ENCODE measurements at places on chromosomes 5 and 9.
A peak's percentile ranks its signal among the peaks of the same experiment; 100 is the strongest.

DNA sequence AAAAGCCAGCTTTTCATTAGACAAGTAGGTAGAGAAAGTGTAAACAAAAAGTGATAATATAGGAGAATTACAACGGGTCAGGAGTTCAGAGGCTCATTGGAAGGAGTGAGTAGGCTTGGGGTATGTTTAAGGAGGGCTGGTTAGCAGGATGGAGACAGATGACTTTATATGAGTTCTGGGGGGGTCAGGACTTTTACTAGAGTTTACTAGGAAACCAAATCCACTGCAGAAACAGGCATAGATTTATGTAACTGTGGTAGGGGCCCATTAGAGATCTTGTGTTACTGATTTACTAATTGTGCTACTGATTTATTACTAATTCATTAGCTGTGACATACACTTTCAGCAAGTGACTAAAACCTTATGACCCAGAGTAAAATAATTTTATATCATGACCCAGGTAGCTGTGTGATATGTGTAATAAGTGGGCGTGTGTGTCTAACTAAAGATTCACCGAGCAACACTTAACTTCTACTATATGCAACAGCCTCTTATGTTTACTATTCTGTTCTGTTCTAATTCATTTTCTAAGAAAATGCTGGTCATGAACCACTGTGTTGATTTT, 73.5 kb downstream of the IQGAP2 start:
- no peak for DNase-seq

- DNase-seq = no peak
Measured at GRCh38 chr5:2169430-2169808, 286.7 kb upstream of the IRX4 start.

- DNase-seq = peak; percentile 53
Measured at GRCh38 chr5:112917453-112917995, 4.5 kb downstream of the REEP5 start.

DNA sequence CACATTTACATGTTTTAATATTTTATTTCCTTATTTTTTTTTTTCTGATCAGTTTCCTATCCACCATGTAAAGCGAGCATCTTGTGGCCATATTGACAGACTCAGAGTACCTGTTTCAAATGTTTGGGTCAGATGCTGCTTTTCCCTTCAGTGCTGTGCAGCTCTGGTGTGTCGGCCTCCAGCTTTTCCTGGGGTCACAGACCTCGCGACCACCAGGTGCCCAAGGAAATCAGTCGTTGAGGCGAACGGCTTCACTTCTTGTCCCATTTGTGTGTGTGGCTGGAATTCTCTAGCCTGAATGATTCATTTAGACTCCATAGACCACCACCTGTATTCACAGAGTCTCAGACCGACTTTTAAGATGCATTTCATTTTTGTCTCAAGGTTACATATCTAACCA, 166.9 kb upstream of the SPRY4 start:
- DNase-seq = no peak

GRCh38 chr9:4842213-4842612, 49.5 kb downstream of the RCL1 start:
- no peak for DNase-seq

- DNase-seq = no peak
Measured at GRCh38 chr5:59592101-59592500, 301.4 kb downstream of the PDE4D start.

DNA sequence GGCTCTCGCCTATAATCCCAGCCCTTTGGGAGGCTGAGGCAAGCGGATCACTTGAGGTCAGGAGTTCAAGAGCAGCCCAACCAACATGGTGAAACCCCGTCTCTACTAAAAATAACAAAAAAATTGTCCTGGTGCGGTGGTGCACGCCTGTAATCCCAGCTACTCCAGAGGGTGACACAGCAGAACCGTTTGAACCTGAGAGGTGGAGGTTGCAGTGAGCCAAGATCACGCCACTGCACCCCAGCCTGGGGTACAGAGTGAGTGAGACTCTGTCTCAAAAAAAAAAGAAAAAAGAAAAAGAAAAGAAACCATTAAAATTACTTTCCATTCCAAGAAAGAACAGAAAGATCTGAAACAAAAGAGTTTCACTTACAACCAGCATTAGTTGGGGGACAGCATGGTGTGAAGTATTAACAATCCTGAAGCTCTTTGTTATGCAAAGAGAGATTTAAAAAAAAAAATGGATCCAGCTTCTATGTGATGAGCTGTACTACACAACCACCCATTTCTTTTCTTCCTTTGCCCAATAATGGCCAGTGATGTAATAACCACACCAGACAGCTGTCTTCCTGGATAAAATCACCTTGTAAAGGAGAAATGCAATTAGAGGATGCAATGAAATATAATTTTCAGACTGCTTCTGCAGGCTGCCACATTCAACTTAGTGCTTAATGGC, 76.9 kb downstream of the MED27 start:
- DNase-seq = peak; percentile 14

GRCh38 chr5:172450861-172451695, 3.2 kb downstream of the SH3PXD2B start:
- DNase-seq = peak; percentile 64

- peak; percentile 36 for DNase-seq
Measured at GRCh38 chr9:23123048-23123632, 676.5 kb downstream of the DMRTA1 start.

GRCh38 chr9:126392662-126393371, 66.2 kb downstream of the MVB12B start:
- DNase-seq = no peak

GRCh38 chr5:68734781-68735180, 359.0 kb upstream of the SLC30A5 start:
- DNase-seq = no peak

GRCh38 chr9:113164536-113165300, 13.9 kb downstream of the SLC31A2 start:
- no peak for DNase-seq

DNA sequence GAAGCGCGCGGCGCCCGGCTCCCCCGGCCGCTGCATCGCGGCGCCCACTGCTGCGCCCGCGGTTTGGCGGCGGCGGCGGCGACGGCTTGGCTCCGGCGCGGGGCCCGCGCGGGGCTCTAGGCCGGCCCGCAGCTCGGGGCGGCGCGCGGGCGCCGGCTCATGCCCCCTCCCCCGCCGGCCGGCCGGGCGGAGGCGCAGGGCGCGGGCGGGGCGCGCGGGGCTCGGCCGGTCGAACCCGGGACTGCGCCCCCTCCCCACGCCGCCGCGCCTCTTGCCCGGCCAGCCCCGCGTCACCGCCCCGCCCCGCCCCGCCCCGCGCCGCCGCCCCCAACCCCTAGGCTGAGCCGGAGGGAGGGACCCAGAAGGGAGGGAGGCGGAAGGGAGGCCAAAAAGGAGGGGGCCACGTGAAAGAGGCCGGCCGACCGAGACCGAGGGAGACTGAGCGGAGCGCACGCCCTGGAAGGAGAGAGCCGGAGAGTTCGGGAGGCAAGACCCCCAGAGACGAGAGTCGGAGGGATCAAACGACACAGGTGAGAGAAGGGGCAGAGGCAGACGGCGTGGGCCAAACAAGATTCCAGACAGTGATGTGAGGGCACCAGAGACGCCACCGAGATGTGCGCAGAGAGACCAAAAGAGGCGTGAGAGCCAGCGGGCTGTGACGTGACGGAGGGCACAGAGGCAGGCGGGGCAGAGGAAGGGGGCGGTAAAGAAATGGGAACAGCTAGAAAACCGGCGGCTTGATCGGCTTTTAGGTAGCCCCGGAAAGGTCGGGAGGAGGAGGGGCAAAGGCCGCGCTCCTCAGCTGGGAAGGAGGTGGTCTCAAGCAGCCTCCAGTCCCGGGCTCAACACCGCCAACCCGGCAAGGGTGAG, at the start of gene BARX1:
TSS of gene BARX1 (minus strand) at position 245 of the 870 bp plus-strand sequence. CDS start at position 36, 209 bp downstream.
- no peak for DNase-seq

GRCh38 chr5:100877274-100877673, 25.8 kb downstream of the ST8SIA4 start:
- no peak for DNase-seq

DNA sequence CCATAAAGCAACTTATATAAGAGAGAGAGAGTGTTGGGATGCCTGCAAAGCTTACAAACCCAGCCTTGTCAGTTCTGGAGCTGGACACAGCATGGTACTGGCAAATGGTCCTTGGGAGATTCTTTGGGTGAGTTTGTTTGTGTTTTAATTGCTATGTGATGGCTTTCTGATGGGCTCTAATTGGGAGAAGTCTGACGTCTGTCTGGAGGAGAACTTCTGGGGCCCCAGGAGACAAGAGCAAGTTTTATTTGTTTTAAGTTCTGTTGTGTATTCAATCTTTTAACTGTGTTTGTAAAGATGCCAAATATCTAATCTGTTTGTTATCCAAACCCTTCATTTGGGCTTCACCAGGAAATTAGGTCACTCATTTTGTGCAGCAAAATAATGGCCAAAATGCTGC, 50.3 kb upstream of the AFAP1L1 start:
- DNase-seq = no peak

- DNase-seq = peak; percentile 31
Measured at GRCh38 chr5:40437452-40437861, 242.3 kb upstream of the PTGER4 start.

GRCh38 chr5:83177803-83178202, 100.5 kb downstream of the XRCC4 start:
- no peak for DNase-seq

GRCh38 chr5:160361624-160362228, 8.7 kb downstream of the C1QTNF2 start:
- DNase-seq = no peak

- DNase-seq = no peak
Measured at GRCh38 chr5:53161876-53162275, 52.3 kb upstream of the MOCS2 start.

- no peak for DNase-seq
Measured at GRCh38 chr9:3868466-3868865, 342.7 kb upstream of the RFX3 start.

DNA sequence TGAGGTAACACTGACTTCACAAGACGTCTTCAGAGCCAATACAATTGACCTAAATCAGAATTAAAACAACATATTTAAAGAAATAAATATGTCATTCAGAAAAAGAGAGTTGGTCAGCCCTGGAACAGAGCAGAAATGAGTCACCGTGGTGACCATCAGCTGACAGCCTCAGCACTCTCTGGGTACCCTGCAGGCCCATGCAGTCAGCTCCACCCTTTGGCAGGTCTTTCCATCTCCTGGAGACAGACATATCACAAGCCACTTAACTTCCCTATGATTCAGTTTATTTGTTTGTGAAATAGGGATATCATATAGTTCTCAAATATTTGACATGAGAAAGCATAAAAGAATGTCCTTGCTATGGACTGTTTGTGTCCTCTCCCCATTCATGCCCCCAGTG, 151.6 kb upstream of the MEF2C start:
- DNase-seq = no peak

GRCh38 chr5:50667653-50668595, 1.5 kb downstream of the PARP8 start:
- DNase-seq = peak; percentile 84

- no peak for DNase-seq
Measured at GRCh38 chr5:173354645-173355044, 26.4 kb upstream of the STC2 start.
